Suppressor macrophage treated with lipopolysaccharide for 1 hour (primary cell): ENCODE measurements at places on chromosomes 6 and 20.

DNA sequence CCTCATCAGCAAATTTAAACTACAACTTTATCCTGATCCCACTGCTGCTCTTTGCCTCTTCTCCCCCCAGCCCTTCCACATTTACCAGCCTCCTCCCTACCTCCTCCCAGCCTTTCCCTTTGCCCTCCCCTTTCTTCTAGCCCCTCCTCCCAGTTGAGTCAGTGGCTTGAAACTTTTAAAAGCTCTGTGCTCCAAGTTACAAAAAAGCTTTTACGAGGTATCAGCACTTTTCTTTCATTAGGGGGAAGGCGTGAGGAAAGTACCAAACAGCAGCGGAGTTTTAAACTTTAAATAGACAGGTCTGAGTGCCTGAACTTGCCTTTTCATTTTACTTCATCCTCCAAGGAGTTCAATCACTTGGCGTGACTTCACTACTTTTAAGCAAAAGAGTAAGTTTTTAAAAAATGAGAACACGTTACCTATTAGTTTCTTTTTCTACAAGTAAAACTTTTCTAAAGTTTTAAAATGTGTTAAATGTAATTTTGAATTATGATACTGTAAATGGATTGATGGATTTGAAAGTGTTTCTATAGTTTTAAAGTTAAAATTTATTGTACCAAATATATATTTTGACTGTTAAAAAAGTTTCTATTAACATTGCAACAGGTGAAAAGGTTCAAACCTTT, at the start of gene GJA1:
GJA1 (plus strand) TSS at position 203 of the 626 bp plus-strand sequence. CDS start 11,202 bp downstream, outside the sequence.
- peak; percentile 13 for DNase-seq

DNA sequence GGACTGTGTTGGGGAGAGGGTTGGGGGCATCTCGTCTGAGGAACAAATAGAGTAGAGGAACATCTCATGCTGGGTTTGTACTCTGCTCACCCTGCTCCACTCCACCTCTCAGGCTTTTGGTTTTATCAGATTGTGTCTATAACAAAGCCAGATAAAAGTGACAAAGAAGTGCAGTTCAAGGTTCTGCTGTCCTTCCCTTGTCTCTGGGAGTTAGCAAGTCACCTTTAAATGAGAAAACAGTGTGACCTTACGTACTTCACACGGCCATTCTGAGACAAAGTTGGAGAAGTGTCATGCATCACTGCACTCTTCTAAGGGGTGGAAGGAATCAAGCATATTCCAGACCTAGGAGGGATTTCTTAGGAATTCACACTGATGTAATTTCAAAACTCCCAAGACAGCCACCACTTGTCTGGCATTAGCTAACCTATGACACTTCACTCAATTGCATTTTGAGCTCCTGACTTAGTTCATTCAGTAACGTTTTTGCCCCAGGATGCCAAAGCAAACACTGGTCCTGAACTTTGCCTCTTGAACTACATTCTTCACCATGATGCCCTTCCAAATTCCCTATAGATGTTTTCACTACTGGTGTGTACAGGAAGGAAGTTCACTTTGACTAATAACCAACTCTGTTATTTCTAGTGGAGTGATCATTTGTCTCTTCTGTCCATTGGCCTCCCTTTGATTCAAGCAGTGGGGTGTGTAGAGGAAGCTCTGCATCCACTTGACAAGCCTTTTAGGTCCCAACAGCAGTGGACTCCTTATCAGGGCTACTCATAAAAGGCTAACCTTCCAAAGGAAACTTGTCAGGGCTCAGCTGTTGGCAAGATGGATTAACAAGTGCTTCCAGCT, 647.6 kb upstream of the FLRT3 start:
- DNase-seq, result no peak

DNA sequence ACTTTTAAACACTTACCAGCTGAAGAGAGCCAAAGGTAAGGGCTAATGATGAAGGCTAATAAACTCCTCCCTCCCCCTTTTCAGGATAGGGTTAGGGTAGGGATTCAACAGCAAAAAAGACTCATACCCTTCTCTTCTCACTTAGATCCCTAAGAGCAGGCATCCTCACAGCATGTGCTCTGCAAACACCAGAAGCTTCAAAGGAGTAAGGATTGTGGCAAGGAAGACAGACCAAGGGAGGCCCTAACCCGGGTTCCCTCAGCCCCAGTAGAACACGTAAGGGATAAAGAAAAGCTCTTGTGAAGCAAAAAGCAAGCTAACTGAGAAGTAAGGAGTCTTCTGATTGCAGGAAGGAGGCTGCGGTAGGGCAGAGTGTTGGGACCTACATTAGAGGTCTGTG, 11.6 kb downstream of the MAP3K7 start:
- no peak for DNase-seq

- no peak for DNase-seq
Observed at GRCh38 chr6:127690092-127690491, 113.1 kb downstream of the C6orf58 start.

DNA sequence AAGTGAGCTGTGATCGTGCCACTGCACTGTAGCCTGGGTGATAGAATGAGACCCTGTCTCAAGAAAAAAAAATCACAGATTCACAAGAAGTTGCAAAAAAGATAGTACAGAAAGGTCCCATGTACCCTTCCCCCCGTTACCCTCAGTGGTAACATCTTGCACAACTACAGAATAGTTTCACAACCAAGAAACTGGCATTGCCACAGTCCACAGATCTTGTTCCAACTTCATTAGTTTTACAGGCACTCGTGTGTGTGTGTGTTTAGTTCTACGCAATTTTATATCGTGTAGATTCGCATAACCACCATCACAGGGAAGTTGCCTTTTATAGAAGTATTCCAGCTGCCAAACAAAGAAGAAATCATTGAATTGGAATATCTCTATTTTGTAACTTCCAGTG, 19.1 kb downstream of the SPATA2 start:
- no peak for DNase-seq

DNA sequence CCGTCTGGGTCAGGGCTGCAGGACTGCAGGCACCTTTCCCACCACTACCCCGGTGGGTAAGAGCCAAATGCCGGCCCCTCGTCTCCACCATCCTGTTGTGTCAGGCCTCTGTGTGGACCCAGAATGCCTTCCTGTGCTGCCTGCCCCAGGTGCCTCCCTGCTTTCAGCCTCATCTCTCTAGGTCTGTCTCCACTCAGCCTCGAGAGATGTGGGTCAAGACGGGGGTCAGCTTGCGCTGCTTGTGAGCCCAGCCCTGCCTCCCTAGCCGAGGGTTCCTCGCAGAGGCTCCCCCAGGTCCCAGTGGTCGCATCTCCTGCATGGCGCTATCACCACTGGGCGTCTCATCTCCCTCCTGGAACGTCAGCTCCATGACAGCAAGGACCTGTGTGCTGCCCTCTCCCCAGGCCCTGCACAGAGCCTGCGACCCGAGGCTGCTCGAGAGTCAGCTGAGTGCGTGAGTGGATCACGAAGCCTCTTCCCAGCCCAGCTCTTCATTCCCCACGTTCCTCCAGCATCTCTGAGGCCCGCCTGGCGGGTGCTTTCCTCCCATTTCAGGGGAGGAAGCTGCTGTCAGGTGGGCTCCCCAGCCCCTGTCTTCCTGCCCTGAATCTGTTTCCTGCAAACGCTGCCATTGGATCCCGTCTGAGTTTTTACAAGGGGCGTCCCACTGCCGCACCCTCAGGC, 38.7 kb upstream of the ZBP1 start:
- no peak for DNase-seq

GRCh38 chr6:7590918-7591302, 912 bp downstream of the SNRNP48 start:
- peak; percentile 45 for DNase-seq

GRCh38 chr6:134446218-134446848, 128.4 kb upstream of the SGK1 start:
- DNase-seq, result no peak

DNA sequence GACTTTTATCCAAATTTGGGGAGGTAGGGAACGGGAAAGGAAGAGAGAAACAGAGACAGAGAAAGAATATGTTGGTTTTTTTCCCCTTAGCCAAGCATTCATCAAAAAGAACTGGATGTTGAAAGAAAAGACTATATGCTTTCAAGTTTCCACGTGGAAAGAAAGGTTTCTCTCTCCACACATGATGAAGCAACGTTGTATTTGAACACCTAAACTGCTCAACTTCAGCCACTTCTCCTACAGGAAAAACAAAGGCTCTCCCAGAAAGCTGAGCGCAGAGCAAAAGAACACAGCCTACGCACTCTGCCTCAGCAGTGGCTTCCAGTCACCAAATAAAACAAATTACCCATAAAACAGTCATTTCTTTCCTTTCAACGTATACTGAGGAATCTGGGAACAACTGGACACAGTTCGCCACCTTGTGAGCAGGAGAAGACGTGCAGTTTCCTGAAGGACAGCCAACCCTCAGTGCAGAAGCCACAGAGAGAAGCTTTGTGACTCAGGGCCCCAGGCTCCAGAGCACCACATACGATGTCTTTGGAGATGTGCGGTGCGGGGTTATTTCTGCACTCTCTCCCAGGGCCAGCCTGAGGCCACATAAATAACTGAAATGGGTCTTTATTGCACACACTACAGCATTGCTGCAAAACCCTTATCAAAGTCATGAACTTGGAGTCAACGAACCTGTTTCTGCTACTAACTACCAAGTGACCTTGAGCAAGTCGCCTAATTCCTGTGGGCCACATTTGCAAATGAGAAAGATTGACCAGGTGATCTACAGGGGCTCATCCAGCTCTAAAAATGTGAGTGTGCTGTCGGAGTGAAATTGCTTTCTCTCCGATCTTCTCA, 10.1 kb downstream of the IL17F start:
- DNase-seq, result peak; percentile 9

DNA sequence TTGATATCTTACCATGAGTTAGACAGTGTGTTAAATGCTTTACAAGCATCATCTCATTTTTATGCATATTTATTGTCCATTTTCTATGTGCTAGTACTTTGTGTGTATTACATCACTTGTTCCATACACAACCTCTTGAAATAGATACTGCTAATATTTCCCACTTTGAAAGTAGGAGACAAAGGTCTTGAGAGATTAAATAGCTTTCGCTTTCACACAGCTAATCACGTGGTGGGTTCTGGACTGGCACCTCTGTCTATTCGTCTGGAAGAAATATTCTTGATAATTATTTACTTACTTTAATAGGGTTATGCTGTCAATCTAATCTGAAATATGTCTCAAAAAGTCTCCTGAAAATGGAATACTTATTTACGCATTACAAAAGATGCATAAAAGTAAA, 30.2 kb downstream of the EPHA7 start:
- DNase-seq, result no peak

- peak; percentile 57 for DNase-seq
Observed at GRCh38 chr20:31712564-31713311, 9.9 kb downstream of the BCL2L1 start.

GRCh38 chr20:4220756-4221155, 205.4 kb upstream of the RNF24 start:
- DNase-seq, result no peak

GRCh38 chr20:59652381-59652780, 48.0 kb downstream of the PHACTR3 start:
- DNase-seq, result no peak

GRCh38 chr6:14706378-14706929, 539.4 kb upstream of the JARID2 start:
- DNase-seq, result peak; percentile 99

- no peak for DNase-seq
Observed at GRCh38 chr20:6014017-6014416, 39.8 kb downstream of the LRRN4 start.

DNA sequence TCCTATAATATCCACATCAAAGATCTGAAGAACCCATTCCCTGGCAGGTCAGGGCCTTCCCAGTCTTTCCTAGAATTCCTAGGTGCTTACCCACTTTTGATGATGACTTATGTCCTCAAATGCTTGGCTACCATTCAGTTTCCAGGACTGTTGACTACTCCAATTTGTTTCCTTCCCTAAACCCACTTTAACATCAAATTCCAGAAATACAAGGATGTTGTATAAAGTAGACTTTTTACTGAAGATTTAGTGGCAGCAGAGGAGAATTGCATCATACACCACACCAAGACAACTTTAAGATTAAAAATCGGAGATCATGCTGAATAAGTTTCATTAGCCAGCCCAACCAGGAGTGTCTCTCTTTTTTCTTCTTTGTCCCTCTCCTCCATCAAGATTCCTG, 203.3 kb upstream of the LAMP5 start:
- DNase-seq, result no peak

DNA sequence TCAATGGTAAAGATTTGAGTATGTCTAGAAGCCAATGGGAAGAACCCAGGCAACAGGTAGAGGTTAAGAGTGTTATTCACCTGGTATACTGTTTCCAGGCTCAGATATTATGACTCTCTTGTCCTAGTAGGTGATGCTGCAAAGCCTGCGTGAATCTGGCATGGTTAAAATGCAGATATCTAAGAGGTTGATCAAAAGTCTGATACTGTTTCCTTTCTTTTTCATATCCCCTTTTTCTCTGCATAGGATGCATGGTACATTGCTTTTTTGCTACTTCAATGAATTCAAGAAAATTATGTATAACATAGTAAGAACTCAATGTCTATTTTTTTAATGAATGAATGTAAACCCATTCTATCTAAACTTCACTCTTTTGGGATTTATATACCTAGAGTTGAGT, 284.3 kb upstream of the KHDRBS2 start:
- DNase-seq, result no peak

- DNase-seq, result no peak
Observed at GRCh38 chr20:63878899-63879663, 14.0 kb downstream of the TPD52L2 start.

DNA sequence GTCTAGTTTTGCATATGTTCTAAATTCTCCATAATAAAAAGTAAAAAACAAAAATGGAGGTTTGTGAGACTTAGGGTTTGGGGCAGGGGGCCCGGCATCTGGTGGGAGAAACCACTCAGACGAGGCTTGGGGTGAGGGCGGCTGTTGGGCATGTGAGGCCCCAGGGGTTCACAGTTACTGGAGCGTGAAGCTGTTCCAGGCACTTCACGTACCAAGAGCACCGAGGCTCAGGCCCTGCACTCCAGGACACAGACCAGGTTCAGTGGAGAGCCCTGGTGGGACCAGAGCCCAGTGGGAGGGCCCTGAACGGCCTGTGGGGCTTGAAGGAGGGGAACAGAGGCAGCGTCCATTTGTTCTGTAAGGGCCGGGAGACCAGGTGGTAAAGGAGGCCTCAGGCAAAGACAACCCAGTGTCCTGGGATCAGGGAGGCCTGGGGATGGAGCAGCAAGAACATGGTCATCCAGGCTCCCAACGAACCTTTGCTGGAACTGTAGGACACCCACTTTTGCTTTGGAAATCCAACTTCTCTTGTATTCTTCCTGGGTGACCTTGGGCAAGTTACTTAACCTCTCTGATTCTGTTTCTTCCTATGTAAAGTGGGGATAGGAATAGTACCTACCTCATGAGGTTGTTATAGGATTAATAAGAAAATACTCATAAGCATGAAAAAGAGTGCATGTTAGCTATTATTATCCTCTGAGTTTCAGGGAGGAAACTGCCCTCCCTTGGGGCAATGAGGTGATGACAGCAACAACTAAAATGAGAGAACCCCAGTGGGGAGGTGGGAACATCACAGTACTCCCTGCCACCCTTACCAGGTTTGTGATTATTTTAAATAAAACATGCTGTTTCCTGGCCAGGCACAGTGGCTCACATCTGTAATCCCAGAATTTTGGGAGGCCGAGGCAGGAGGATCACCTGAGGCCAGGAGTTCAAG, 1.1 kb upstream of the FGD2 start:
- no peak for DNase-seq

- DNase-seq, result no peak
Observed at GRCh38 chr20:62449951-62450691, 22.8 kb upstream of the RBBP8NL start.
